ENCODE measurements at places on chromosomes 7 and 10.

DNA sequence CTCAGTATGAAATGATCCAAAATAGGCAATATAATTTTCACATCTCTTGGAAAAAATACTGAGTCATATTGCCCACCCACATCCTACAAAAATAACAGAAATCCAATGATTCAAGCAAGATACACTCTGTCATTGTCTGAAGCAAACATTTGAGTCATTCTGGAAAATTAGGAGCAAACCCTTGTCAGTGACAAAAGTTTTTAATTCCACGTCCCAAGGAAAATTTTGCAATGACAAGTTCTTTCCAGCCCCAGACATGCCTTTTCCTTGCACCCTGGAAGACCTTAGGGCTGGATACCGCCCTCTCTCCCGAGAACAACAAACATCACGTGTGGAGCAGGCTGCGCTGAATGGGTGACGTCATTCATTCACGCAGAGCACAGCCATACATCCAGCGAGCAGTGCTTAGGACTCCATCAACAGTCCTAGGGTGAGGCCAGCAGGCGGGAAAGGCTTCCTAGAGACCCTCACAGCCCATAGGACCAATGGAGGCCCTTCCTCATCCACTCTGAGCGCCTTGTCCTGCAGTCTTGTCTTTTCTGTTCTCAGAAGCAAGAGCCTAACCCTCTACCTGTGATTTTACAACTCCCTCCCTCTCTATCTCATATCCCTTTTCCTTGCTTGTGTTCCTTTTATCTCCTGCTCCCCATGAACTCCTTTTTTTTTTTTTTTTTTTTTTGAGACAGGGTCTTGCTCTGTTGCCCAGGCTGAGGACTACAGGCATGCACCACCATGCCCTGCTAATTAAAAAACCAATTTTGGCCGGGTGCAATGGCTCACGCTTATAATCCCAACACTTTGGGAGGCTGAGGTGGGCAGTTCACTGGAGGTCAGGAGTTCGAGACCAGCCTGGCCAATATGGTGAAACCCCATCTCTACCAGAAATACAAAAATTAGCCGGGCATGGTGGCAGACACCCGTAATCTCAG, 23.5 kb upstream of the KDM7A start:
- no peak for DNase-seq

DNA sequence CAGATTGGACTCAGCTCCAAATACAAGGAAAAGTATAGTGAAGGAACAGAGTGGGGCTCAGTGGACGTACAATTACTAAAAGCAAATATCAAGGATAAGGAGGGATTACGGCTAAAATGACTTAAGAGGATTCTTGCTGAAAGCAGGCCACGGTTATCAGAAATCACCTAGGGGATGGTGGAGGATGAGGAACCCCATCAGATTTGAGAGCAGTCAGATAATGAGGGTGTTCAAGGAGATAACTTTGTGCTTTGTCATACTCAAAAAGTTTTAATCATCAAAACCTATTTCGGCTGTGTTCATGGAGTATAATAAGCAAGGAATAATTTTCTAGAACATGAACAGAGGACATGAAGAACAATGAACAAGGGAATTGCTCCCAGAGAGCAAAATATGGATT, 275.8 kb downstream of the SEMA3D start:
- DNase-seq = no peak

DNA sequence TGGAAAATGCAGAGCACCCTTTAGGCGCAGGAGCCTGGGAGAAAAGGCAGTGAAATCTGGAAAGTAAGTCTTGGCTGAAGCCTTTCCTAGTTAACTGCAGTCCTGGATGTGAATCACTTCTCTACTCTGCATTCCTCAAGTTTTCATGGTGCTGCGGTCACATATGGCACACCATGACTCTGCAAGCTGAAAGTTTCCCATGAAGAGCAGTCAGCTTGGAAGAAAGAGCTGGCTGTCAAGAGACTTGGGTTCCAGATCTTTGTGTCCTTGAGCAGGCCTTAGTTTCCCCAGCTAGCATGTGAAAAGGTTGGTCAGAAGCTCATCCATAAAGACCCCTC, 548.3 kb downstream of the SORCS3 start:
- no peak for DNase-seq

- no peak for DNase-seq
Observed at GRCh38 chr10:77949167-77949566, 22.6 kb upstream of the DLG5 start.

DNA sequence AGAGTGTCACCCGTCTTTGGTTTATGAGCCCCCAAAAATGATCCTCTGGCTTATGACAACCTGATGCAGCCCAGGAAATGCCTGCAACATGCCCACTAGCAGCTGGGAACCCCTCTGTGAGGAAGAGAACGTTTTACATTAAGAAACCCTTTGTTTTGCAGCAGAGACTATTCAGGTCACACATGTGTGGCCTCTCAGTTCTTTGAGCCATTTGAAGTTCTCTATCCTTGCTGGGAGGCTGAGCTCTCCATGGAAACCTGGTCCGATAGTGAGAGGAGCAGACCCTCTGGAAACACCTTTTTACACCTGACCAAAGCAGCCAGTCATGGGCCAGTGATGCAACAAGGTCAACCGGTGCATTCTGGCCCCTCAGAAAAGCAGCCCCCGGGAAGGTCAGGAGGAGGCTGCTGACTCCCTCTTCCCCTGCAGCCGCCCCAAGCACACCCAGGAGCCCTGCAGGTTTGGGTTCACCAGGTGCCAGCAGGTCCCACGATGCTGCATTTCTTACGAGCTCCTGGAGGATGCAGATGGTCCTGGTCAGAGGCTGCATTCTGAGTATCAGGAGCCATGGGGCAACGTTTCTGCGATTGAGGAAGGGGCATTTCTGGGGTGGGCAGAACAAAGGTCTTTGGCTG, 134.3 kb downstream of the ZMYND11 start:
- no peak for DNase-seq

- DNase-seq = no peak
Observed at GRCh38 chr10:102172288-102172687, 20.1 kb downstream of the NOLC1 start.

Data from NCI-H187 (cell line).